HL-60 (cell line): ENCODE measurements at places on chromosomes 3 and 15.

GRCh38 chr3:62451211-62451887 lies 78.0 kb upstream of the FEZF2 start:
- no peak for DNase-seq

- no peak for DNase-seq
Observed at GRCh38 chr3:25713341-25713985, 48.8 kb upstream of the TOP2B start.

GRCh38 chr3:177411201-177411600 lies 213.9 kb upstream of the TBL1XR1 start:
- no peak for DNase-seq

DNA sequence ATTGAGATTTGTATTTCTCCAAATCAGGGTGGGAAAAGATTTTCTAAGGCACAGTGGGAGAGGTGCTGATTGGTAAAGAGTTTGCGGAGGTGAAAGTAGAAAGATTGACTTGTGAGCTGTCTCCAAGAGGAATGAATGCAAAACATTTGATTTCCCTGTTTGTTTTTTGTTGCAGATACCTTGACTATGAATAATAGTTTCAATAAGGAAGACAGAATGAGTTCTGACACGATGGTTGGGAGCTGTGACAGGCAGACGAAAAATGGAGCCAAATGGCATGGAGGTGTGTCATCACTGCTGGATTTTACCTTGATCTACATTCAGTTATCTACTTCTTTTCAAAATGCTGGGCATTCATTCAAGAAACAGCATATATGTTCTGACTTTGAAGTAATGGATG lies 145.1 kb downstream of the NFKBIZ start:
- DNase-seq = no peak

DNA sequence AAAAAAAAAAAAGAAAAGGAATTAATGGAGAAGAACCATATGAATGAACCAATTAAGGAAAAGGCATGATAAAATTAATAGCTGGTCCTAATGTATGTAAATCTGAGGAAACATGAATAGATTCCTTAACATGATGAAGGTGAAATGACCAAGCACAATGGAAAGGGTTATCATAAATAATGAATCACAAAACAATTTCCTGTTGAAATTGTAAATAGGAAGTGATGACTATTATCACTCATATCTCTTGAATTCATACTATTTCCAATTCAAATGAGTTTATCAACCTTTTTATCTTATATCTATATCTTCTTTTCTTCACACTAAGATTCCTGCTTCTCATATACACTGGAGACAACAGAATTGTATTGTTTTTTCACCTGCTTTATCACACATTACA lies 32.0 kb downstream of the AADACL2 start:
- no peak for DNase-seq

DNA sequence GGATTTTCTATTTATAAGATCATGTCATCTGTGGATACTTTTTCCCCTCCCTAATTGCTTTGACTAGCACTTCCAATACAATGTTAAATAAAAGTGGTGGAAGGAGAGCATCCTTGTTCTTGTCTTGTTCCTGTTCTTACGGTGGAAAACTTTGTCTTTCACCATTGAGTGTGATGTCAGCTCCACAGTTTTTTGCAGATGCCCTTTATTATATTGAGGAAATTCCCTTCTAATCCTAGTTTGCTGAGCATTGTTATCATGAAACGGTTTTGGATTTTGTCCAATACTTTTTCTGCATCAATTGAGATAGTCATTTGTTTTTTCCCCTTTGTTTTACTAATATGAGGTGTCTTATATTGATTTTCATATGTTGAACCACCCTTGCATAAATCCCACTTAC lies 19.9 kb upstream of the IL20RB start:
- DNase-seq = no peak

DNA sequence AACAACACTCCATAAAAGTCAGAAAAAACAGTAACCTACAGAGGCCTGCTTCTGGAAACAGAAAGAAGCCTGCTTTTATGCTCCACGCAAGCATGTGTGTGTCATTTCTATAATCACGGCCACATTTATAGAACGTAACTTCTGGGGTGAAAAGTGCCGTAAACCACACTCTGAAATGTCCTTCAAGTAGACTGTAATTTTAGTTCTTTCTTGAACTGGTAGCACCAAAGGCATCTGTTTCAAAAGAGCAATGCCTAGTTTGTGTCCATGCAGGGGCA lies 19.5 kb upstream of the CMTM7 start:
- no peak for DNase-seq

- no peak for DNase-seq
Observed at GRCh38 chr3:89171687-89172545, 64.5 kb downstream of the EPHA3 start.

- DNase-seq = no peak
Observed at GRCh38 chr3:192923731-192924130, 6.1 kb upstream of the MB21D2 start.
